ENCODE measurements at places on chromosomes 4 and X. TPM values are rescaled to one million over a fixed set of nuclear protein-coding genes. Genes with fewer than 3 reads are reported as not detected.

Gene SH3TC1
- 25.5 TPM for total RNA-seq

Gene GLOD5
- not detected for total RNA-seq

Gene AMTN
- total RNA-seq, result not detected

Gene PRSS48
- not detected for total RNA-seq

DNA sequence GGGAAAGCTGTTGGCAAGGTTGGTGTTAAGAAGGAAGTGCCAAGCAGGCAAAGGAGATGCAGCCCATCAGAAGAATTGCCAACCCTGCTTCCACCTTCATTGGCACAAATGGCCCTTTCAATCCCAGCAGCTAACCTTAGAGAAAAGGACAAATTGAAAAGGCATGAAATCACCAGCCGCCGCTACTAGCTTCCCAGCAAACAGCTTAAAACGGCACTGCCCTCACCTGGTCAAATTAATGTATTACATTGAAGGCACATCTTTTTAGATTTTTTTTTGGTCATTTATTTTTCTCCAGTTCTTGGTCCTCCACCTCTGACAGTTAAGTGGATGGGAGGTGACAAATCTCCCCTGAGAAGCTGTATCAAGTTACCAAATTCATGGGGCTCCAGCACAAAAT, 51.0 kb upstream of the NHSL2 start:
- no peak overlapping the region for H3K27ac ChIP-seq
- no peak for DNase-seq
- H3K27me3 ChIP-seq, result no peaks in the 10 kb centered on the region
- no peaks in the 10 kb centered on the region for H3K4me1 ChIP-seq
- no peaks in the 10 kb centered on the region for H3K36me3 ChIP-seq

DNA sequence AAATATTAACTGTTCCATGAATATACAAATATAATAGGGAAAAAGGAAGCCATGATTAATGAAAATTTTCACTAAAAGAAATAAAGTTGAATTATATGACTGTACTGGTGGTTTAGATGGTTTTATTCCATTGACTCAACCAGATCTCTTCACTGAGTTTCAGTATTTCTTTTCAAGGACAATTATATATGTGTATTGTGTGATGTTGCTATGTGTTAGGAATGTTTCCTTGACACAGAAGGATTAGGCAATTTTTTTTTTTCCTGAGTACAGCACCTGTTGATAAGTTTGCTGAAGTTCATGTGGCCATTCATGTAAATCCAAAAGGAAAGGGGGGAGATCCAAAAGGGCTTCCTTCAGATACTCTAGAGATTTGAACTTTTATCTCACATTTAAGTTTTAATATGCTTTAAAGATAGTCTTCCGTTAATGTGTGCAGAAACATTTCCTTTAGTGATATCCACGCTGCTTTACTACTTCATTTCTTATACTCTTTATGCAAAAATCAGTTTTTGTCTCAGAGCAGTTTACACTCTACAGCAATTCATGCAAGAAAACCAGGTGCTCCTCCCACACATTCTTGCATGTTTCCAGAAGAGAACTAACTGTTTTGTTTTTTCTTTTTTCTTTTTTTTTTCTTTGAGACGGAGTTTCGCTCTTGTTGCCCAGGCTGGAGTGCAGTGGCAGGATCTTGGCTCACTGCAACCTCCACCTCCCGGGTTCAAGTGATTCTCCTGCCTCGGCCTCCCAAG, 249.1 kb downstream of the RPA4 start:
- no peak overlapping the region for H3K4me3 ChIP-seq
- H3K27ac ChIP-seq, result no peak overlapping the region
- no peaks in the 10 kb centered on the region for H3K27me3 ChIP-seq
- DNase-seq, result no peak

- H3K27ac ChIP-seq, result no peak overlapping the region
- no peak for DNase-seq
- no peak overlapping the region for H3K4me3 ChIP-seq
- no peaks in the 10 kb centered on the region for H3K27me3 ChIP-seq
- no peaks in the 10 kb centered on the region for H3K36me3 ChIP-seq
These were observed 421 bp upstream of the PLAC1 start for GRCh38 chrX:134658760-134659023.

DNA sequence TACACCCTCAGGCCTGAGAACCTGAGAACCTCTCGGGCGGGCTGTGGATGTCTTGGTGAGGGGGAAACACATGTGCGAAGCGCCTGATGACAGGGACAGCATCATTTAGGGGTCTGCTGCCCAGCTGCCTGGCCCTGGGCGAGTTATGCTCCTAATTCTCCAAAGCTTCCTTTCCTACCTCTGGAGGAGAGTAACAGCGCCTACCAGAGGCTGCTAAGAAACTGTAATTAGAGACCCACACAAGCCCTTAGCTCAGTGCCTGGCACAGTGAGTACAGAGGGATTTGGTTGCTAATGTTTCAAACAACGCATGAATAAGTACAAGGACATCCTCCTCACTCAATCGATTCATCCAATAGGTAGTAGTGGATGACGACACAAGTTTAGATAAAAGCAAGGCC, 40.4 kb downstream of the BCOR start:
- no peaks in the 10 kb centered on the region for H3K36me3 ChIP-seq
- H3K27ac ChIP-seq, result no peak overlapping the region
- no peaks in the 10 kb centered on the region for H3K27me3 ChIP-seq
- H3K4me1 ChIP-seq, result no peaks in the 10 kb centered on the region

DNA sequence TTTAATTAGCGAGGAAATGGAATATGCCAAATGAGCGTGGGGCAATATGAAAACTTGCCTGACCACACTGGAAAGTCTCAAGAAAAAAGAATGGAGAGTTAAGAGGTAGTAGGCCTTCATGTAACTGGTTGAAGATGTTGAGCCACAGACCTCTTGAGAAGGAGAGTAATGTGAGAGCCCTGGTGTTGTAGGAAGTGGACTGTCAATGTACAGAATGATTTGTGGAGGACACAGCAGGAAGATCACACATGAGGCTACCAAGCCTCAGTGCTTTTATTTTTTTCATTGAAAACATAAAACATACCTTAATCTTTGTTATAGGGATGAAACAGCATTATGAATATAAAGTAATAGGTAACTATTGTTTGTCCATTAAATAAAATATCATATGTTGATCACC, 331.6 kb downstream of the UNC5C start:
- H3K27ac ChIP-seq, result no peak overlapping the region
- no peaks in the 10 kb centered on the region for H3K27me3 ChIP-seq
- no peak overlapping the region for H3K4me3 ChIP-seq
- H3K36me3 ChIP-seq, result no peaks in the 10 kb centered on the region
- H3K4me1 ChIP-seq, result no peaks in the 10 kb centered on the region

DNA sequence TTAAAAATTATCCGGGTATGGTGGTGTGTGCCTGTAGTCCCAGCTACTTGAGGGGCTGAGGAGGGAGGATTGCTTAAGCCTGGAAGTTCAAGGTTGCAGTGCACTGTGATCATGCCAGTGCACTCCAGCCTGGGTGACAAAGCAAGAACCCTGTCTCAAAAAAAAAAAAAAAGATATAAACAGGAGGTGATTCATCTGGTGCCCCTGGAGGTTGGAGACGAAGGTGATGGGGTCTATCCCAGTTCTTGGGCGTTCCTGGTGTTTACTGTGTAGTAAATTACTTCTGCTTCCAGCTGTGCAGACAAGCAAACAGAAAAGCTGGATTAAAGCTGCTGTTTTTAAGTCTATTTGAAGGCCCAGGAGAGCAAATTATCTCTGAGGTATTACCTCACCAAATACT, 19.9 kb downstream of the GPKOW start:
- no peaks in the 10 kb centered on the region for H3K27me3 ChIP-seq
- no peaks in the 10 kb centered on the region for H3K36me3 ChIP-seq
- H3K4me1 ChIP-seq, result no peaks in the 10 kb centered on the region
- H3K4me3 ChIP-seq, result no peak overlapping the region
- no peak overlapping the region for H3K27ac ChIP-seq
- DNase-seq, result no peak

- DNase-seq, result no peak
- no peaks in the 10 kb centered on the region for H3K27me3 ChIP-seq
- no peak overlapping the region for H3K27ac ChIP-seq
- H3K4me1 ChIP-seq, result no peaks in the 10 kb centered on the region
- H3K36me3 ChIP-seq, result no peaks in the 10 kb centered on the region
- no peak overlapping the region for H3K4me3 ChIP-seq
These were observed 22.8 kb downstream of the RPL9 start for GRCh38 chr4:39435659-39436563.
